ENCODE measurements at places on chromosomes 12 and 14.

GRCh38 chr12:85190728-85191127 is 89.3 kb upstream of the ALX1 start:
- DNase-seq, result no peak

DNA sequence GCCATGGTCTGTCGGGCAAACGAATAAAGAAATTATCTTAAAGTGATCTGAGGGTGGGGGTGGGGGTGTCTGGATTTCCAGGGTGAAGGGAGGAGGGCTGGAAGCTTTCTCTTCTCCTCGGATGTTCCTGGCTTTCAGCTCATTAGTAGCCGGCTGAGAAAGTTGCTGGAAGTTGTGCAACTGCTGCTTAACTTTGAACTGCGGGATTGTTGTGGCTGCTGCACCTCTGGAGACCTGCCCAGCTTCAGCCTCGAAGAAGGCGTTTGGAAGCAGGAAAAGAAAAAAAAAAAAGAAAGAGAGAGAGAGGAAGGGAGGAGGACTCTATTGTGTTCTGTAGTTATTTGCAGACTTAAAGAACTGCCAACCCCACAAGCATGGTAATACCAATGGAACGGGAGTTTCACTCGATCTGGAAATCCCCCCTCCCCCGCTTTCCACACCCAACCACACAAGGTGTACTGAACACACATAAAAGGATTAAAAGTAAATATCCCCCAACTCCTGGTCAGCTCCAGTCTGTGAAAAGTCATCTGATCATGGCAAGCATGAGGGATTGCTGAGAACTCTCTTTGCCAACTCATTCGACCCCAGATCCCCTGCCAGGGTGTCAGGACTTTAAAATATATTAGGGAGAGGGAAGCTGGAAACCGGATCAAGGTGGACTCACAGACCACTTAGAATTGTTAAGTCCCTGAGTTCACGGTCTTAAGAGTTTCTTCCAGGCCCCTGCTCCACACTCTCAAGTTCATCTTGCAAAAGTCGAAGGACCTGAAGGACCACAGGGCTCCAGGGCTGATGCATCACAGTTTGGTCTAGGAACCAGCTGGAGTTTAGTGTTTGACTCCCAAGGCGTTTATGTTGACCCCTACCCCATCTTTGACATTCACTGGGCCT is at the start of gene RASSF9:
Gene RASSF9, minus strand, starts transcription at position 213 of the 894 bp plus-strand sequence. Its CDS starts 208 bp downstream, at position 5.
- no peak for DNase-seq

- peak; percentile 66 for DNase-seq
Observed at GRCh38 chr14:56172571-56172971, 54.4 kb downstream of the PELI2 start.

DNA sequence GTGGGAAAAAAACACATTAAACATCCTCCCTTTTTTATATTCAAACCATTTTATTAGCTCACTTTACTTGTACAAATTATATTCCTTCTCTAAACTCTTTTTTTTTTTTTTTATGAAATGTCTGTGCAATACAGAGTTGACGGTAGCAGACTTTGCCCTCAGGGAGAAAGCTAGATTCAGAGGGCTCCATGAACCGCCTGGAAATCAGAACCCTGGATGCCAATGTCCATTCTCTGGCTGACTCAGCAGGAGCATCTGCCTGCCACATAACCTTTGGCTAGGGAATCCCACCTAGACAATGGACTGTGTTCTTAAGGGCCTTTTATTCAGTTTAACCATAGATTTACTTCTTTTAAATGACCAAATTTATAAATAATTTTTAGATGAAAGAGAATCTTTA is 467.0 kb downstream of the MDGA2 start:
- no peak for DNase-seq

DNA sequence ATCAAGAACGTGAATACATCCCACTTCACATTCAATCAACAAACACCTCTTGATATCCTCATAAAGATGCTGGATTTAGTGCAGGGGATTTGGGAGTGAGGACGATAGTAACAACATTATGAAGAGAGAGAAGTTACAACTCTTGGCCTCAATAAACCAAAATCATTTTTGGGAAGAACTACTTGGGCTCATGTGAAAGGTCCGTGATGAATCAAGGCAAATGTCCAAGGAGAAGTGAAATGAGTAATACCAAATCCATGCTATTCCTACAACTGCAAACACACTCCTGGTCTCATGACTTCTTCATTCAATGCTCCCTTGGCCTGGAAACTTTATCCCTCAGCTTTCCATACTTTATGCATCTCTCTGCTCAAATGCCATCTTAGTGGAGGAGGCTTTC is 162.0 kb upstream of the LMNTD1 start:
- DNase-seq, result no peak

- DNase-seq, result no peak
Observed at GRCh38 chr12:32377344-32378055, 21.9 kb upstream of the FGD4 start.

DNA sequence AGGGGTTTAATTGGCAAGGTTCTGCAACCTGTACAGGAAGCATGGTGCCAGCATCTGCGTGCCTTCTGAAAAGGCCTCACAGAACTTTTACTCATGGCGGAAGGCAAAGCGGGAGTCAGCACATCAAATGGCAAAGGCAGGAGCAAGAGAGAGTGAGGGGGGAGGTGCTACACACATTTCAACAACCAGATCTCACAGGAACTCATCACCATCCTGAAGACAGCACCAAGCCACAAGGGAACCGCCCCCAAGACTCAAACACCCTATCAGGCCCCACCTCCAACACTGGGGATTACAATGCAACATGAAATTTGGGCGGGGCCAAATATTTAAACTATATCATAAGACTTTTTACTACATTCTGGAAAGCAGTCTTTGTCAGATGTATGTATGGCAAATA is 38.0 kb upstream of the FKBP4 start:
- DNase-seq, result no peak

- DNase-seq, result no peak
Observed at GRCh38 chr12:112112409-112113133, 4.0 kb upstream of the NAA25 start.

GRCh38 chr12:123490089-123490488 is 32.1 kb downstream of the SNRNP35 start:
- DNase-seq, result no peak

- DNase-seq, result no peak
Observed at GRCh38 chr12:55025508-55025907, 5.7 kb downstream of the NEUROD4 start.

DNA sequence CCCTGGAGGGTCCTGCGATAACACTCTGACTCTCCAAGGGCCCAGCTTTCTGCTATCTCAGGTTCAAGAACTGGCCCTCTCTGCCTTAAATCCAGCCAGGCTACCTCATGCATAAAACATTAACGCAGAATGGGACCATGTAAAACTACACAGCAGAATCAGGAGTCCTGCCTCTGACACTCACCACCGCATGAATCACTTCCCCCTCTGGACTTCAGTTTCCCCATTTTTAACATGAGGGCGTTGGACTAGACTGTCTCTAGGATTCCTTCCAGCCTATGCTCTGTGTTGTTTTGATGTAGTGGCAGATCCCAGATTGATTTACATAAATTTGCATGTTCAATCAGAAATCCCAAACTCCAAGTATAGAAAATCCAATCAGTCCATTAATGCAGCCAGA is 3.3 kb downstream of the NCKAP5L start:
- DNase-seq, result peak; percentile 77

- DNase-seq, result no peak
Observed at GRCh38 chr12:132393245-132393795, 63.9 kb upstream of the GALNT9 start.

DNA sequence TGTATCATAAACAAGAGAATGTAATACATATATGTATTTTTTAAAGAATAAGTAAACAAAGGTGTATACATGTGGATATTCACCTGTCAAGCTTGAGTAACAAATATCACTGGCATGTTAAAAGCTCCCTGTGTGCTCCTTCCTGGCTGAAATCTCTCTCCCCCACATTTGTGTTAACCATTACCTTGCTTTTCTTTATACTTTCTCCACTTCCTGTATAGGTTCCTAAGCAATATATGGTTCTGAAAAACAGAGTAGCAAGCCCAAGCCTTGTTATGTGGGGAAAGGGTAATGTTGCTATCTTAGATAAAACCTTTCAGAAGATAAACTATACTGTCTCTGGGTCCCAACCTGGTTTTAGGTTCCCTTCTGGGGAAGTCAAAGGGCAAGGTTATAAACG is 32.3 kb upstream of the TBC1D30 start:
- no peak for DNase-seq

DNA sequence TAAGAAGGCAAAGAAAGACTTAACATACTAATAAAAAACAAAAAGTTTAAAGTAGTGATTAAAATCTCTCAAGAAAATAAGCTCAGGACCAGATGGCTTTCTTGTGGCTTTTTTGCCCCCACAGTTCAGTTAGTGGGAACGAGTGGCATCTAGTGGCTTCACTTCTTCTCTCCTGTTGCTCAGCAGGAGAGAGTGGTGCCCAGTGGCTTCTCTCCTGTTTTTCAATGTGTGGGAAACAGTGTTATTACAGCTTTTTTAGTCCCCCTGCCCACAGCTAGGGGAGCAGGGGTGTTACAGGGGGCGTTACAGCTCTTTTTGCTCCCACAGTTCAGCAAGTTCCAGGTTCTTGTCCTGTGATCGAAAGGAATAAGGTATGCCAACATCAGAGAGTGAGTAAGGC is 135.2 kb downstream of the RERGL start:
- no peak for DNase-seq

All from kidney capillary endothelial cell (primary cell).